HFFc6 (cell line): ENCODE measurements at places on chromosomes 7 and 10. TPM values are rescaled to one million over a fixed set of nuclear protein-coding genes. Genes with fewer than 3 reads are reported as not detected.

GRCh38 chr10:111206521-111206920 lies 129.7 kb downstream of the ADRA2A start:
- H3K4me1 ChIP-seq, result peaks cover 6% of the 10 kb centered on the region; the same call in 1 of the 2 replicates
- H3K27me3 ChIP-seq, result peaks cover 2% of the 10 kb centered on the region
- no peak overlapping the region for H3K27ac ChIP-seq
- H3K36me3 ChIP-seq, result peaks cover 6% of the 10 kb centered on the region; the same call in 1 of the 2 replicates
- no peak overlapping the region for H3K4me3 ChIP-seq

DNA sequence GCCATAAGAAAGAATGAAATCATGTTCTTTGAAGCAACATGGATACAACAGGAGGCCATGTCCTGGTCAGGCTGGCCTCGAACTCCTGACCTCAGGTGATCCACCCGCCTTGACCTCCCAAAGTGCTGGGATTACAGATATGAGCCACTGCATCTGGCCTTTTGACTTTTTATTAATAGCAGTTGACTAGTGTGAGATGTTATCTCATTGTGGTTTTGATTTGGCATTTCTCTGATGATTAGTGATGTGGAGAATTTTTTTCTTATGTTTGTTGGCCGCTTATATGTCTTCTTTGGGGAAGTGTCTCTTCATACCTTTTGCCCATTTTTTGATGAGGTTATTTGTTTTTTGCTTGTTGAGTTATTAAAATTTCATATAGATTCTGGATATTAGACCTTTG lies 400.9 kb downstream of the SUGCT start:
- peaks cover 32% of the 10 kb centered on the region for H3K4me1 ChIP-seq
- no peaks in the 10 kb centered on the region for H3K36me3 ChIP-seq
- no peaks in the 10 kb centered on the region for H3K27me3 ChIP-seq
- no peak overlapping the region for H3K27ac ChIP-seq
- no peak for DNase-seq
- peak overlapping the region; percentile 2; the same call in 1 of the 2 replicates for H3K4me3 ChIP-seq

- DNase-seq, result peak; percentile 89
- peaks cover 11% of the 10 kb centered on the region for H3K4me1 ChIP-seq
- H3K4me3 ChIP-seq, result no peak overlapping the region
- H3K27me3 ChIP-seq, result no peaks in the 10 kb centered on the region
Measured at GRCh38 chr10:102009801-102010425, 46.1 kb downstream of the ARMH3 start.

The CACUL1 gene
- 30.2 and 32.3 TPM in 2 replicates for total RNA-seq

- H3K36me3 ChIP-seq, result peaks cover 11% of the 10 kb centered on the region; the same call in 1 of the 2 replicates
- peaks cover 24% of the 10 kb centered on the region for H3K4me1 ChIP-seq
- H3K27me3 ChIP-seq, result no peaks in the 10 kb centered on the region
- no peak overlapping the region for H3K4me3 ChIP-seq
Measured at GRCh38 chr7:121372376-121373010, 23.6 kb downstream of the FAM3C start.

- peak overlapping the region; percentile 70 for H3K27ac ChIP-seq
- H3K36me3 ChIP-seq, result no peaks in the 10 kb centered on the region; the same call in 1 of the 2 replicates
- H3K4me3 ChIP-seq, result peak overlapping the region; percentile 22; the same call in 1 of the 2 replicates
Measured at GRCh38 chr10:103038570-103038969, 120.5 kb downstream of the CNNM2 start.
